ENCODE measurements at places on chromosomes 13 and 19. TPM values are rescaled to one million over a fixed set of nuclear protein-coding genes. Genes with fewer than 3 reads are reported as not detected.
A peak's percentile ranks its signal among the peaks of the same experiment; 100 is the strongest.

FBN3 gene
- not detected for total RNA-seq

- no peak overlapping the region for H3K4me3 ChIP-seq
- H3K27me3 ChIP-seq: no peaks in the 10 kb centered on the region
- DNase-seq: no peak
- no peaks in the 10 kb centered on the region for H3K4me1 ChIP-seq
- H3K36me3 ChIP-seq: no peaks in the 10 kb centered on the region
These were observed 16.4 kb downstream of the OR7A5 start for GRCh38 chr19:14818588-14818987.

DNA sequence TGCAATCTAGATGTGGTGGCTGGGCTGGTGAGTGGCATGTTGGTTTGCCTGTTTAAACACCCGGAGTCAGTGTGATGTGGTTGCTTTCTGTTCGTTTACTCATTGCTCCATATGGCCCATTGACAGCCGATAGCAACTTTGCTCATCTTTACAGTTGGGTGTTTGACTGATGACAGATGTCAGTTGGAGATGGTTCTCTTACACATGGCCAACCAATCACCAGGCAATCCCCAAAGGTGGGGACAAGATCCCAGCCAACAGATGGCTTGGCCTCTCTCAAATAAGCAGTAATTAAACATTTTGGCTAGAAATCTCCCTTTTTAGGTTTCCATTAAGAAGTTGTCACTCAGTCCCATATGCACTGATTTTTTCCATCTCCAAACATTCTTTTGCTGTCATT is 497.1 kb upstream of the ARGLU1 start:
- H3K27me3 ChIP-seq: no peaks in the 10 kb centered on the region
- no peaks in the 10 kb centered on the region for H3K36me3 ChIP-seq
- no peak overlapping the region for H3K27ac ChIP-seq
- no peaks in the 10 kb centered on the region for H3K4me1 ChIP-seq

GRCh38 chr13:112159575-112160547 is 92.9 kb downstream of the SOX1 start:
- H3K36me3 ChIP-seq: no peaks in the 10 kb centered on the region
- no peak overlapping the region for H3K4me3 ChIP-seq
- no peaks in the 10 kb centered on the region for H3K27me3 ChIP-seq
- no peaks in the 10 kb centered on the region for H3K4me1 ChIP-seq
- H3K27ac ChIP-seq: no peak overlapping the region

DNA sequence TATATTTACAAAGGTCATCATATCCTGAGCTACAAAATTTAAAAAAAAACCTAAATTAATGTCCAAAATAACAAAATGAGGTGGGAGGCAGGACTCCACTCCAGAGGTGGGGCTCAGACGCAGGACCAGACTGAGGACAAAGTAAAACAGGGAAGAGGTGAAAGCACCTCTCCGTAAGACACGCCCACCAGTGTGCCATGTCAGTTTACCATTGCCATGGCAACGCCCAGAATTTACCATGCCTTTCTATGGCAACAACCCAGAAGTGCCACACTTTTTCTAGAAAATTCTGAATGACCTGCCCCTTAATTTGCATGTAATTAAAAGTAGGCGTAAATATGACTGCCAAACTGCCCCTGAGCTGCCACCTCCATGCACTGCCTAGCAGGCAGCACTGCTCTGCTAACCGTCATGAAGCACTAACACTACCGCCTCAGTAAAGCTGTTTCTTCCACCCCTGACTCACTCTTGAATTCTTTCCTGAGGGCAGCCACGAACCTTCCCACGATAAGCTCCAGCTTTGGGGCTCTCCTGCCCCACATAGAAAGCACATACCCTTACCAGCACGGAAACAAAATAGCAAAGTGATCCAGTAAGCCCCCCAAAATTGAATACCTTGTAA is 22.3 kb upstream of the PDCD5 start:
- H3K36me3 ChIP-seq: no peaks in the 10 kb centered on the region
- no peak for DNase-seq
- H3K4me1 ChIP-seq: no peaks in the 10 kb centered on the region

DNA sequence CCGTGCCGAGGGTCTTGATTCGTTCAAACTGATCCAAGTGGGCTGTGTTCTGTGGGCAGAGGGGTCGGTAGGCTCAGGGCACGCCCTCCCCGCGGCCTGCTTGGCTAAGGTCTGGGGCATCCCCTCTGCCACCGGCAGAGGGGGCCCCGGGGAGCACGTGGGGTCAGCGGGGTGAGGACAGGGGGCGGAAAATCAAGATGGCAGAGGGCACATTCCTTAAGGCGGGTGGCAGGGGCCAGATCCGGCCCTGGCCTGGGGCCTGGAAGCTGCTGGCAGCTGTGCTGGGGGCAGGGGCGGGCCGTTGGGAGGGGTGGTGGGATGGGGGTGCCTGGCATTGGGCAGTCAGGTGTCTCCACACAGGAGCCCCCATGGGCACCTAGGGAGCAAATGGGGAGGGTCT is 10.7 kb downstream of the PRKACA start:
- peaks cover 20% of the 10 kb centered on the region for H3K4me1 ChIP-seq
- no peak overlapping the region for H3K4me3 ChIP-seq
- peak overlapping the region; percentile 60 for H3K27ac ChIP-seq
- peaks cover 59% of the 10 kb centered on the region for H3K36me3 ChIP-seq
- no peak for DNase-seq

SH2D3A gene
- total RNA-seq: 30.9 TPM

GRCh38 chr19:18665771-18666202 is 17.7 kb upstream of the CRTC1 start:
- H3K36me3 ChIP-seq: peaks cover 64% of the 10 kb centered on the region
- H3K4me3 ChIP-seq: no peak overlapping the region
- H3K27me3 ChIP-seq: no peaks in the 10 kb centered on the region

GRCh38 chr13:85608255-85608829 is 190.9 kb downstream of the SLITRK6 start:
- no peaks in the 10 kb centered on the region for H3K27me3 ChIP-seq
- H3K27ac ChIP-seq: no peak overlapping the region
- no peaks in the 10 kb centered on the region for H3K36me3 ChIP-seq
- H3K4me1 ChIP-seq: no peaks in the 10 kb centered on the region
- no peak for DNase-seq

GRCh38 chr13:42356184-42356575 is 84.2 kb downstream of the AKAP11 start:
- no peaks in the 10 kb centered on the region for H3K27me3 ChIP-seq
- no peak overlapping the region for H3K4me3 ChIP-seq
- no peaks in the 10 kb centered on the region for H3K36me3 ChIP-seq
- no peak overlapping the region for H3K27ac ChIP-seq
- DNase-seq: no peak
- no peaks in the 10 kb centered on the region for H3K4me1 ChIP-seq

DNA sequence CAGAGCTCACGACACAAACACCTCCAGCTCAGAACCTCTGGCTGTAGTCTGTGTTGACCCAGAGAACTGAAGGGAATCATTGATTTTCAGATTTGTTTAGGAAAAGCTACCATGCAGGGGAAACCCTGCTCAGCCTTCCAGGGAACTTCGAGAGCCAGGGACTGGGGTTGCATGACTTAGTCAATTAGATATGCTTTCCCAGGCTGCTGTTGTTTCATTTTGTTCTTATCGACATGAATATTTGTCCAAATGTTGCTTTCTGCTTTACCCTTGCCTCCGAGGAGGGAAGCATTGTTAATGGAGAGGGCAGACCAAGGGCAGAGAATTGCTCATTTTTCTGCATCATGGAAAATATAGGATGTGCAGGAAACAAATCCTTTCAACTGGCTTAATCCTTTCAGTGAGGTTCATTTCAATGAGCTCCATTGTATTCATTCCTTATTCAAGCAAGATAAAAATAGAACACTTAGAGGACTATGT is 82.5 kb downstream of the KLF5 start:
- DNase-seq: peak; percentile 61
- peak overlapping the region; percentile 77 for H3K27ac ChIP-seq
- H3K27me3 ChIP-seq: no peaks in the 10 kb centered on the region
- H3K4me1 ChIP-seq: peaks cover 46% of the 10 kb centered on the region
- H3K36me3 ChIP-seq: no peaks in the 10 kb centered on the region
- H3K4me3 ChIP-seq: no peak overlapping the region

GRCh38 chr19:6421075-6422014 is 3.3 kb downstream of the KHSRP start:
- H3K4me1 ChIP-seq: peaks cover 42% of the 10 kb centered on the region
- H3K27ac ChIP-seq: no peak overlapping the region
- peaks cover 54% of the 10 kb centered on the region for H3K36me3 ChIP-seq
- no peak overlapping the region for H3K4me3 ChIP-seq
- no peaks in the 10 kb centered on the region for H3K27me3 ChIP-seq
- DNase-seq: no peak

GRCh38 chr13:94140511-94140910 is 339.0 kb downstream of the DCT start:
- no peak overlapping the region for H3K4me3 ChIP-seq
- no peaks in the 10 kb centered on the region for H3K36me3 ChIP-seq
- H3K27ac ChIP-seq: no peak overlapping the region
- H3K27me3 ChIP-seq: no peaks in the 10 kb centered on the region
- no peaks in the 10 kb centered on the region for H3K4me1 ChIP-seq

- H3K4me3 ChIP-seq: no peak overlapping the region
- peaks cover 25% of the 10 kb centered on the region for H3K4me1 ChIP-seq
- DNase-seq: no peak
- H3K36me3 ChIP-seq: no peaks in the 10 kb centered on the region
- no peak overlapping the region for H3K27ac ChIP-seq
These were observed 4.9 kb upstream of the CKM start for GRCh38 chr19:45327404-45328143.

DNA sequence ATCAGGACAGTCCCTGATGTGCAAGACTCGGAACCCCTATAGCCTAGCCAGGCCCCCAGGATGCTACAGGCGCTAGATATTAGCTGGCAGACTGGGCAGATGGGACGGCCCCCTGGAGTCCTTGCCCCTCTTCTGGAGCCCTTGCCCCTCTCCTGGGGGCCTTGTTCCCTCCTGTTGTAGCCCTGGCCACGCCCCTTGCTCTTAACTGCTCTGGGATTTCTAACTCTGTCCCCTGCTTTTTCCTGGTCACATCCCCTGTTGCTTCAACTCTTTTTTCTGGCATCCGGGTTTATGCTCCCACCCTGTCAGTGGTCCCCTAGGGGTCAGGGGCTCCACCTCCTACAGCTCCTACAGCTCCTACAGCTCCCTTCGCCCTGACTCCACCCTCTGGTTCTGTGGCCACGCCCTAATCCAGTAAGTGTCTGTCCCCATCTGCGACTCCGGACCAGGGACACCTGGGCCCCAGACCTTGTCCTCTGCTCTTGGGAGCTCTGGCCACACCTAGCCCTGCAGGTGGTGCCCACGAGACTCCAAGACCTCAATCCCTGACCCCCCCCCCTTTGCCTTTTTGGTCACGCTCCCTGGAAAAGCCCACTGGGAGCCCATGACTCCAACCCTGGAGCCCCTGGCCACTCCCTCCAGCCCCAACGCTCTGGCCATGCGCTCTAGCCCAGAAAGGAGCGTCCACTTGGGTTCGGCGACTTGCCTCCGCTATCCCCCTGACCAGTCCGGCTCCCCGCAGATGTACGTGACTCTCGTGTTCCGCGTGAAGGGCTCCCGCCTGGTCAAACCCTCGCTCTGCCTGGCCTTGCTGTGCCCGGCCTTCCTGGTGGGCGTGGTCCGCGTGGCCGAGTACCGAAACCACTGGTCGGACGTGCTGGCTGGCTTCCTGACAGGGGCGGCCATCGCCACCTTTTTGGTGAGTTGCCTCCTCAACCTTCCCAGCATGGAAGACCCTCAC is 6.8 kb downstream of the PLPPR2 start:
- no peak overlapping the region for H3K27ac ChIP-seq
- no peak overlapping the region for H3K4me3 ChIP-seq
- peak; percentile 52 for DNase-seq
- peaks cover 76% of the 10 kb centered on the region for H3K36me3 ChIP-seq
- H3K4me1 ChIP-seq: peaks cover 18% of the 10 kb centered on the region
- no peaks in the 10 kb centered on the region for H3K27me3 ChIP-seq

DNA sequence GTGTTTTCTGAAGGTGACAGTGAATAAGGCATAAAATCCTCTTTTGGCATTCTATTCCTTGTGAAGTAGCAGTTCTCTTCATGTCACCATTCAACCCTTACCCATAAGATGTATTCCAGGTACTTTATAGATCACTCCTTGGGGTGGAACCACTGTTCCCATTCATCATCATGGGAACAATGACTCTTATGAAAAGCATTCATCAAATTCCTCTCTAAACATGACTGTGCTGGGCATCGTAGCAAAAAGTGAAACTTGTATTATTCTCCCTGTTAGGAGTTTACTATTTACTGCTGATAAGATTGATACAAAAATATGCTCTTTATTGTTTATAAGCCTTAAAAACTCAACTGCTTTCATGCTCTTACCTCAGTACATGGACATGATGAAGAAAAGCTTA is 793.4 kb downstream of the LIG4 start:
- no peaks in the 10 kb centered on the region for H3K27me3 ChIP-seq
- H3K4me1 ChIP-seq: no peaks in the 10 kb centered on the region
- no peaks in the 10 kb centered on the region for H3K36me3 ChIP-seq
- no peak overlapping the region for H3K27ac ChIP-seq

PSG6 gene
- not detected for total RNA-seq

- H3K4me1 ChIP-seq: no peaks in the 10 kb centered on the region
- H3K36me3 ChIP-seq: no peaks in the 10 kb centered on the region
- H3K27ac ChIP-seq: no peak overlapping the region
- DNase-seq: no peak
These were observed 263.7 kb upstream of the PCDH9 start for GRCh38 chr13:67493835-67494234.

GRCh38 chr13:44259045-44260027 is 114.3 kb upstream of the SERP2 start:
- H3K4me1 ChIP-seq: peaks cover 18% of the 10 kb centered on the region
- no peak overlapping the region for H3K4me3 ChIP-seq
- no peaks in the 10 kb centered on the region for H3K36me3 ChIP-seq
- peak; percentile 41 for DNase-seq

DNA sequence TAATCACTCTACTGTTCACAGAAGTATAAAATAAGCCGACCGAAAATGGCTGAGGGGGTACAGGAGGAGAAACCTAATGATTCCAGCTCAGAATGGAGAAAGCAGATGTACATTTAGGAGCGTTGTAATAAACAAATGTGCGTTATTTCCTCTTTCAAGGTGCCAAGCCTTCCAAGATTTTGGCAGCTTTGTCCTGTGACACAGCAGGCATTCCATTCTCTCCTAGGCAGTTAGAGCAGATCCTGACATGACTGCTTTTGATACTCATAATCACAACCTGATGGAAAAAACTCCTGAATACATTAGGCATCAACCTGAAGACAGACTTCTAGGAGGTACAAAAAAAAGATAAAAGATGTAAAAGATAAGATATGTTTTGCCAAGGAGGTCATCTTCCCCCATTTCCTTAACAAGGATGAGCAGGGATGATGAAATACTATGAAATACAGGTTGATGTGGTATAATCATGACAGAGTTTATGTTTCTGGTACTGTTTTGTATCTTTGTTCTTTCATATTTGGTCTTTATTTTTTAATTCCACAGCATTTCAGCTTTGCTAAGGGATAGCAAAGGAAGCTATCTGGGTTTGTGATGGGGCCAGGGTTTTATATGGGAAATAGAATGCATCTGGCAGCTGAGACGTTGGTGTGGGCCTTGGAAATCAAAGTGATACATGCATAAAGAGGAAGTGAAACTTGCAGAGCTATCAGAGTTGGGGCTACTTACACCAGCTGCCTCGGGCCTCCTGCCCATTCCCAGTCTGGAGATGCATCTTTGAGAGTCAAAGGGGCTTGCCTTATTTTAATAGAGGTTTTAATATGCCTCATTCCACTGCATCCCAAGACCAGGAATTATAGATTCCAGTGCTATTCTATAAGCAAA is 222.5 kb downstream of the OXGR1 start:
- H3K4me3 ChIP-seq: no peak overlapping the region
- H3K4me1 ChIP-seq: no peaks in the 10 kb centered on the region
- H3K36me3 ChIP-seq: no peaks in the 10 kb centered on the region
- H3K27me3 ChIP-seq: no peaks in the 10 kb centered on the region

ZNF468 gene
- total RNA-seq: 14.2 TPM

GRCh38 chr13:83007226-83007625 is 875.0 kb downstream of the SLITRK1 start:
- no peak for DNase-seq
- H3K27me3 ChIP-seq: no peaks in the 10 kb centered on the region
- H3K27ac ChIP-seq: no peak overlapping the region
- H3K36me3 ChIP-seq: no peaks in the 10 kb centered on the region
- no peak overlapping the region for H3K4me3 ChIP-seq

All from stomach (tissue), 19 donors.